COR-L47 (cell line): ENCODE measurements at places on chromosomes 1 and 21.

DNA sequence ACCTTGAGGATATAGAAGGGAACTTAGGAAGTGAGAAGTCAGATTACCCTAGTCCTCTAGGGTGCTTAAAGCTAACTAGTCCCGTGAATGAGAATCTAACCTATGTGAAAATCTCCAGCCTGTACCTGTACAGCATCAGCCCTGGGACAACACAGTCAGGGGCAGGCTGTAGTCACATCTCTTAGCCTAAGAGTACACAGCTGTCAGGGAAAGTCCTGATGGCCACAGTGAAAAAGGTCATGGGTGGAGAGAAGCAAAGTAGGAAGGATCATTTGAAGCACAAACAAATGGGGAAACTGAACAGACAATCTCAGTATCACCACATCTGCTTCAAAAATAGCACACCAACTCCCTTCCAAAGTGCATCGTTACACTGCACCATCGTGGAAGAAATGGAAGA lies 11.7 kb downstream of the CTSK start:
- DNase-seq: no peak

DNA sequence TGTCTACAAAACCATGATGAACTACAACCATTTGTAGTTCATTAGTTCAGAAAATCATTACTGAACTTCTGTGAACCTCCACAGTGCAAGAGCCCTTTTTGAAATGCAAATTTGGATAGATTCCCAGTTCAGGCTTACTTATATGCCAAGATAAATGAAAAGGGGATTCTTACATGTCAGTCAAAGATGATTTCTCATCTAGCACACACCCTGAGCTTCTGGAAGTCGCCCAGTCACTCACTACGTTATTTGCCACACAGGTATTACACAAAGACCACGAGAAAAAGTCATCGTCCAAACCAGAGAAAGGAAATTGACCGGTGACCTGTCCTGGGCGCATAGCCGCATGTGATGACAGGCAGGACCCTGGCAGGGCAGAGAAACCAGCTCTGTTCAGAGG lies 41.8 kb downstream of the ETS2 start:
- DNase-seq: no peak

- DNase-seq: peak; percentile 73
Measured at GRCh38 chr1:208243967-208244916, at the start of gene PLXNA2. PLXNA2 (minus strand) TSS chr1:208244384; CDS start chr1:208217922, 26,462 bp downstream.

DNA sequence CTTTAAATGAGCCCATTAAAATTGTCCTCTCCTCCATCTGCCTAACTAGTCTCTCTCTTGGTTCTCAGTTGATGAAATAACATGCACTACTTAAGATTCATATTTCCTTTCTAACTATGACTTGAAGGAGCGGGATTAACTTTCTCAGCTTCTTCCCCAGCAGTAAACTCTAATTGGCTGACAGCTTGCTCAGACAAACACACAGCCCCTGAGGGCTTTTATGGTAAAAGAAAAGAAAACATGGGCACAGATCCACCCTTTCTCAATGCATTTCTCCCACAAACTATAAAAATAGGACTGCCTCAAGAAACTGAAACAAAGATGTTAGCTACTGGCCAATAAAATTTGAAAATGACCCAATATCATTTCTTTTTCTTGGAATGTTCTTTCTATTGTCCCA lies 703.1 kb downstream of the ADGRL2 start:
- DNase-seq: no peak

- DNase-seq: no peak
Measured at GRCh38 chr1:235763962-235764361, 102.7 kb downstream of the LYST start.

GRCh38 chr1:39845569-39846566 lies 37.4 kb downstream of the TRIT1 start:
- peak; percentile 98 for DNase-seq

DNA sequence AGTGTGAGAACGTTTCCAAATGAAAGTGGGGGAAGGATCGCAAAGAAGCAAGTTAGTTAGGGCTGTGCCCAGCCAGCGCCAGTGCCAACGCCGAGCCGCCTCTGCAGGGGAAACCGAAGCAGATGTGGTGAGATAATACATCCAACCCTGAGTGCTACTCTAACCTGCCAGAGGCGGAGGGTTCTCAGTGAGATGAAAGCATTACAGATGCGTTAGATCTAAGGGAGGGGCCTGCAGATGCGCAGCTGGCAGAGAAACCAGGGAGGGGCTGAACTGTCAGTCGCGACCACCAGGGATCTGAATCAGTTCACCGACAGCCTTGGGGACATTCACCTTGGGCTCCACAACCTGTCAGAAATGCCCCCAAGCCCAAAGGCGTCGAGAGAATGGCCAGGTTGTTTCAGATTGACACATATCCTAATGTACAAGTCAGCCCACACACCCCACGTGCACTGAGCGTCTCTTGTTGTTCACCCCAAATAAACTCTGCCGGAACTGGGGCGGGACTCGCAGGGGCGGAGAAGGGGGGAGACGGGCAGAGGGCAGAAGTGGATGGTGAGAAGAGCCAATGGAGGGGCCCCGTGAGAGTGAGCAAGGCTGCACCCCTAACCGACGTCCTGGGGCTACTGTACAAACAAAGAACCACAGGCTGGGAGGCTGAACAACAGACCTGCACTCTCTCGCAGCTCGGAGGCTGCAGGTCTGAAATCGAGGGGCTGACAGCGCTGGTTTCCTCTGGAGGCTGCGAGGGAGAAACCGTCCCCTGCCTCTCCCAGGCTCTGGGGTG lies 8.7 kb upstream of the UMODL1 start:
- DNase-seq: no peak

DNA sequence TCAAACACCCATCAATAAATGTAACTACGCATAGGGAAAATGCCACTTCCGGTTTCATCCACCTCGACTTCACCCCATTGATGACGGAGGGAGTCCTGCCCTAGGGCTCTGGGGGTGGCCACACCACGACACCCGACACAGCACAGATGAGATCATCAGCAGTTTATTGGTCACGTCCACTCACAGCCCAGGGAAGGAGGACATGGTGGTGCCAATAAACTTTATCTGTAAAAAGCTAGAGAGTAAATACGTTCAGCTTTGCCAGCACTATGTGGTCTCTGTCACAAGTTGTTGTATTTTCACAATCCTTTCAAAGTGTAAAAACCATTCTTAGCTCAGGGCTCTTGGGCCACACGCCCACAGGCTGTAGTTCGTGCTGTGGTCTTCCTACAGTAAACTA lies 16.3 kb downstream of the SETD4 start:
- no peak for DNase-seq

DNA sequence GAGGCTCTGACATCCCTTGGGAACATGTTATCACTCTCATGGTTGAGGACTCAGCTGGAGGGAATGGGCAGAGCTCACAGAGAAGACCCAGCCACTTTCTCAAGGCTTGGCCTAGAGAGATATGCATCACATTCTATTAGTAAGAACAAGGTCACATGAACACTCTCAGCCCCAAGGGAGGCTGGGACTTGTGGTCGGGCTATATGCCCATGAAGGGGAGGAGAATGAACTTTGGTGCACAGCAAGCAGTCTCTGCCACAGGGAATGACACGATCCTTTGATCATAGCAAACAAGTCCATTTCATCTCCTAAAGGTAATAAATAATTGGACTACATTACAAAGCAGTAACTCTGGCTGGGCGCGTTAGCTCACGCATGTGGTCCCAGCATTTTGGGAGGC lies 105.7 kb downstream of the SYF2 start:
- no peak for DNase-seq

- DNase-seq: no peak
Measured at GRCh38 chr1:52769346-52770033, 43.2 kb downstream of the ZYG11B start.

DNA sequence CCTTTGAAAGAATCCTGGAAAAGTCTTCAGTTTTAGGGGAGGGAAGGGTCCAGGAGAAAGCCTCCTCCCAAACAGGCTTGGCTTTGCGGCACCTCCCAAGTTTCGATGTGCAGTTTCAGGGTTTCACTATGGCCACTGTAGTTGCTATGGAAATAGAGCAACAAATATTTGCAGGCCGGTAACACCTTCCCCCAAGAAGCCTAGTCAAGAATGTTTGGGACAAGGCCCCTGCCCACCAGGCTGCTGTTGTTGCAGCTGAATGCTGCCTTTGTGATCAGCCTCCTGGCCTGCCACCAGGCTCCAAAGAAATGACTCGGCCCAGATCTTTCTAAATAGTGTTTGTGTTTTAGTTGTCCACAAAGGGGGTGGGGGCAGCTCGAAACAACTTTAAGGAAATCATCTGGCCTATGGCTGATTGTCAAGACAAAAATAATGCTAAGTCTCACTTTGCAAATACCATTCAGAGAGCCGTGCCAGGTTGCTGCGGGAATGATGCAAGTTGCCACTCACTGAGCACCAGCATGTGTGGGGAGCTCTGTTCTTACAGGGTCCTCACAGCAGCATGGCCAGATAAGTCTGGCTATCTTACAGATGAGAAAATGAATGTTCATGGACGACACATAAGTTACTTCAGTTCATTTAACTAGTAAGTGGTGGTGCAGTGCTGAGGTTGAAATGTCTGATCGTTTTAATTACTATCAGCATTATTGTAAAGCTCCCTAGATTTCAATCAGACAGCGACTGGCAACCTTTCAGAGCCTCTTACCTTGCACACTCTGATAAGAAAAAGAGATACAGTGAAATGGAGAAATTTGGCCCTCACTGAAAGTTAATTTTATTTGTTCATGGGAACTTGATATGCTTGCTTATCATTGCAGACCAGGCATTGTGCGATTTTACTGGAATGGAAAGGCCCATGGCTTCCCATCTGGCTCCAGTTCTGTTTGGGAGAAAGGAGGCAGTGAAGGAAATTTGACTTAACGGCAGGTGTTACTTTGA lies 91.2 kb upstream of the JUN start:
- peak; percentile 42 for DNase-seq

- no peak for DNase-seq
Measured at GRCh38 chr21:41369920-41370839, 8.4 kb downstream of the MX2 start.

- no peak for DNase-seq
Measured at GRCh38 chr1:94909486-94909885, 17.4 kb downstream of the CNN3 start.

- DNase-seq: no peak
Measured at GRCh38 chr1:27372808-27373690, 1.6 kb downstream of the FCN3 start.

- no peak for DNase-seq
Measured at GRCh38 chr1:53438427-53439336, 20.5 kb upstream of the DMRTB1 start.

DNA sequence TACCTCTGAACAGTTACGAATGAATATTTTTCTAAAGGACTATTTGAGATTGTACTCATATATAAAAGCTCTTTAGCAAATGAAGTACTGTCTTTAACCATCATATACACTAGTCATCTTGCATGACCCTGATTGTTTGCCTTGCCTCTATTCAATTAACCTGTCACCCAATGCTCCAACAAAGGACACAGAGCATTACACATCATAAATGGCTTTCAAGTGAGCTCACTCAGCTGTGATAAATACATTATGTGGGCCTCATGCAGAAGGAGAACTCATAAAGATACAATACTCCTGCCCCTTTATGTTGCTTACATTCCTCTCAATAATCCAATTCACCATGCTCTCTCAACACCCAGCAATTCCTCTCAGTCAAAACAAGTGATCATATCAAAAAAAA lies 993.0 kb upstream of the PRMT6 start:
- no peak for DNase-seq

GRCh38 chr21:44738621-44739020 lies 27.2 kb upstream of the TSPEAR start:
- DNase-seq: no peak

DNA sequence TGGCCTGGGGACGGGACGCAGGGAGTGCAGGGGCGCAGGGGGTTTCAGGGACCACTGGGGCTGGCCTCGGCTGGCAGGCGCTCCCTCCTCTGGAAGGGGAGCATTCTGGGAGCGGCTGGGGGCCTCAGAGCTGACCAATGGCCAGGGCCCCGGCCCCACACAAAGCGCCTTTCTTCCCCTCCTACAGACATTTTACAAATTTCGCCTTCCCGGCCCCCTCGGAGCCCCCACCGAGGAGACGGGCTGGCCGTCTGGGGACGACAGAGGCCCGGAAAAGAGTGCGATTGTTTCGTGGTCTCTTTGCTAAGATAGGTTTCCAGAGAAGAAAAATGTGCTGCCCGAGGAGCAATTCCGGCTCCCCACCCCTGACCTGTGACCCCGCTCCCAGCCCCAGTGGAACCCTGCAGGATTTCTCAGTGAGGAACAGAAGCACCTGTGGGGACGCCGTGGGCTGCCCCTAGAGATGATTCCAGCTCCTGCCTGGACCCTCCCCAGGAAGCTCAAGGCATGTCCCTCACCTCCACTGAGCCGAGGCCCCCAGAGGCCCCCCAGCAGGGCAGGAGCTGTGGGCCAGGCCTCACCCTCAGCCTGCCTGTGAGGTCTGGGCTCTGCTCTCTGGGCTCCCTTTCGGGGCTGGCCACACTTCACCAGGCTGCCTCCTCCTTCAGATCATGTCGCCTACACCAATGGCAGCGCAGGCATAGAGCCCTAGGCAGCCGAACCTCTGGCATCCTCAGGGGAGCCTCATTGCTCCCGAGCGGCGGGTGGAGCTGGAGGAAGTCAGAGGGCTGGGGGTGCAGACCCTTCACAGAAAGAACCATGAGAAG lies 15.0 kb upstream of the PLEKHG5 start:
- DNase-seq: no peak

DNA sequence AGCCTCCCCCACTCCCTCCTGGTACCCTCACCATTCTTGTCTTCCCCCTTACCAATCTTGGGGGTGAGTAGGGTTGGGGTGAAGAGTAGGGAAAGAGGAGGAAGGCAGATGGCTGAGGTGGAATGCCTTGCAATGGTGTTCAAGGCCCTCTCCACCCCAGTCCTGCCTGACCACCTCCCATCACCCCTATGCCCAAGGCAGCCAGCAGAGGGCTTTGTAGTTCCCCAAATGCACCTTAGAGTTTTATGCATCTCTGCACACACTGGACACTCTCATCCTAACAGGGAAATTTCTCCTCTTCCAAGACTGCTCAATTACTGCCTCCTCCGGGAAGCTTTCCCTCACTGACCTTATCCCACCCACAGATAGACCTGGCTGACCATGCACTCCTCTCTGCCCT lies 15.4 kb downstream of the KIF17 start:
- DNase-seq: no peak

GRCh38 chr1:233704170-233704897 lies 90.4 kb downstream of the KCNK1 start:
- no peak for DNase-seq

DNA sequence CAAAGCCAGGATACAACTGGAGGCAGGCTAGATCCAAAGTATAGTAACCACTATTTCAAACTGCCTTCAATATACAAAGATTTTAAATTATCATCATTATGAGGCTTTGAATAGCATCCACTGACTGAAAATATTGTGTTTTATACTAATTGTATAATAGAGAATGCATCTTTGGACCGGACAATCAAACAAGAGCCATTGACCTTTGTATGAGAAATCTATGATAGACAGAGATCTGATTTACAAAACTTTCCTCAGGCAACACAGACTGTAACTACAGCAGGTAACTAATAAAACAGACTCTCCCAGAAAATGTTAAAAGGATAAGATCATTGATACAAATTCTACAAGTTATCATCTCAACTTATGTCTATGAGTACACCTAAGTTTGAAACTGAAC lies 152.9 kb downstream of the DENND1B start:
- no peak for DNase-seq
